ENCODE measurements at places on chromosomes 7 and 10. TPM values are rescaled to one million over a fixed set of nuclear protein-coding genes. Genes with fewer than 3 reads are reported as not detected.
A peak's percentile ranks its signal among the peaks of the same experiment; 100 is the strongest.

- H3K4me3 ChIP-seq: no peak overlapping the region
- peaks cover 9% of the 10 kb centered on the region for H3K4me1 ChIP-seq
- H3K27me3 ChIP-seq: no peaks in the 10 kb centered on the region
- no peaks in the 10 kb centered on the region for H3K36me3 ChIP-seq
Measured at GRCh38 chr10:124221356-124222317, 128.2 kb upstream of the CHST15 start.

DNA sequence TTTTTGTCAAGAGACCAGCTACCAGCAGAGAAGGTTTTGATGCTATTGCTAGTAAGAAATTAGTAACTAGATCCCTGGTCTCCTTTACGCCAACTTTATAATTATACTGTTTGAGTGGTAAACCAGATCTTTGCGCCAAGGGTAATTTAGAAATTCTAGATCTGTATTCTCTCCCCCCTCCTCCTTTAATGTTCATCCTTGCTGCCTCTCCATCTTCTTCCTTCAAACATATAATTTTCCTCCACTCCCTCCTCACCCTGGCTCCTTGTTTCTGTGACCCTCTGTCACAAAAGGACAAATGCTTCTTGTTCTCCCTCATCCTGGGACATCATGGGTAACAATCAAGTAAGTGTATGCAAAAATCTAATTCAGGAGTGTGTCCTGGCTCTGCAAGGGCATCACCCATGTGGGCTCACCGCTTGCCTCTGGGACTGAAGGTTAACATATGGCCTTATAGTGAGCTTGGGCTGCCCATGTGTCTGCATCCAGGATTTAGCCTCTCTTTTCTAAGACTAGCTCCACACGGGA, 121.2 kb downstream of the BAMBI start:
- H3K27ac ChIP-seq: no peak overlapping the region
- no peak for DNase-seq
- no peaks in the 10 kb centered on the region for H3K36me3 ChIP-seq

DNA sequence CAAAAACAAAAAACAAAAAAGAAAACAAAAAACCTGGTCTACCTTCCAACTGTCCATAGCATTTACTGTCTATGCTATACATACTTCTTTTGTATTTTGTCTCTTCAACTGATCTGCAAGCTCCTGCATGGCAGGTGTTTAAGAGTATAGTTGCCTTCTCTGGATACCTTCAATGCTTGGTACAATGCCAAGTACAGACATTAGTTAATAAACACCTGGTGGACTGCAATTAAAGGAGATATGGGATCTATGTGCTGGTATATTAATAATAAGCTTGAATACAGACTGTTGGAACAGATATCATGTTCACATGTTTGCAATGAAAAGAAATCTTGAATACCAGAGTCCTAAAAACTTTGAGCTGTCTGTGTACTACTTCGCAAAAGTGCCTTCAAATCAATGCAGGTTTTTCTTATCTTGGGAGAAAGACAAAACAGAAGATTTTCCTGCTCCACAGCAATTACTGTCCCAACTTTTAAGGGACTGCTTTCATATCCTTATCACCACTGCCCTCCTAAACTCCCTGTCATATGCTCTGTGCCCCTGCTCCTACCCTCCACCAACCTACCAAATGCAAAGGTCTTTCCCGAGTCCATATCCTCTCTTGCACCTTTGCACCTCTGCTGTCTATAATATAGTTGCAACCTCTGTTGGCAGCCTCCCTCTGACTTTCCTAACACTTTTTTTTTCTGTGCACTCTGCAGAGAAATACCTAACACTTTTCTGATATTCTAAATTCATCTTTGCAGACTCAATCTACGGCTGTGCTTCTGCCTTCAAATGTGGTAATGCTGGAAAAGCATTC, 85.1 kb downstream of the DNMBP start:
- H3K36me3 ChIP-seq: no peaks in the 10 kb centered on the region
- H3K4me3 ChIP-seq: no peak overlapping the region
- H3K27ac ChIP-seq: no peak overlapping the region
- DNase-seq: no peak
- H3K27me3 ChIP-seq: no peaks in the 10 kb centered on the region
- H3K4me1 ChIP-seq: peaks cover 50% of the 10 kb centered on the region

DNA sequence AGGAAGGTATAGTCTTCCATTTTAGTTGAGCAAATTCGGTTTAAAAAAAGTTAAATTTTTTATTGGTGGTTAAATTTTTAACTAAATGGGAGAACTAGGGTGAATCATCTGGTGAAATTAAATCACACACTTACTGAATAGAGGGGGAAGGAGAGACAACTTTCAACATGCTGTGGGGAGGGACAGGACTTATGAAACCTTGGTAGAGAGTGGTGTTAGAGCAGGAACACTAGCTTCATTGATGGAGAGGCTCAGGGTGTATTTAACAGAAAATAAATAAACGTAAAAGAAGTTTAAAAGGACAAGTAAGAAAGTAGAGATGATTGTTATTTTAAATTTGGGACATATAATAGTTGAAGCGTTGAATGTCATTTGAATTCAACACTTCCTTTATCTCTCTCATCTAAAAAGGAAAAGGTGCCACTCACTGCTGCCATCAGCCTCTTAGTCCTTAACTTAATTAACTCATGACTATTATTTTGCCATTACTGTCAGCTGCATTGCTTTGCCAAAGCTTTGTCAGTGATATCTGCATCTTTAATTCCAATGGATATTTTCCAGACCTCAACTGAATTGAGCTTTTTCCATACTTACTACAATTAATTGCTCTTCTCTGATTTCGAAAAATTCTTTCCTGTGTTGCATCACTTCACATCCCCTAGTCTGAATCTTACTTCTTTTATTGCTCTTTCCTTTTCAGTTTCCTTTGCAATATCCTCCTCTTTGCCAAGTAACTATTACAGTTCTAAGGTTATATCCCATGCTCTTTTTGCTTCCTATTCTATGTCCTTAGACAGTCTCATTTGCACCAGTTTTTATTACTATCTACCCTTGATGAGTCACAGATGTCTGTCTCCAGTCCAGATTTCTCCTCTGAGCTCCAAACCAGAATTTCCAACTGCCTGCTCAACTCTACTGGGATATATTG, 71.7 kb downstream of the GNAT3 start:
- no peak for DNase-seq
- no peaks in the 10 kb centered on the region for H3K27me3 ChIP-seq
- H3K27ac ChIP-seq: no peak overlapping the region

DNA sequence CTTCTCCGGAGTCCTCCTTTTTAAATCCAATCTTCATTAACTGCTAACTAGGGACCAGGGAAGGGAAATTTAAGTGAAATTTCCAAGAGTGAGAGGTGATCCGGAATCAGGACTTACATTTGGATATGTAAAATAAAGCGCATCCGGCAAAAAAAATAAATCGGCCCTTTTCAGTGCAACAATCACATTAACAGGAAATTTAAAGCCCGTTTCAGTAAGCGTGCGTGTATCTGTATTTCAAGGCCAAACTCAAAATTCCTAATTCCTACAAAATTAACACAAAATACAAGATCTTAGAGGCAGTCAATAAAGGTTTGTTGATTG, 771 bp downstream of the DNAJC9 start:
- peak overlapping the region; percentile 73 for H3K4me3 ChIP-seq
- peaks cover 35% of the 10 kb centered on the region for H3K36me3 ChIP-seq
- H3K4me1 ChIP-seq: peaks cover 41% of the 10 kb centered on the region
- peak overlapping the region; percentile 73 for H3K27ac ChIP-seq
- H3K27me3 ChIP-seq: no peaks in the 10 kb centered on the region

DNA sequence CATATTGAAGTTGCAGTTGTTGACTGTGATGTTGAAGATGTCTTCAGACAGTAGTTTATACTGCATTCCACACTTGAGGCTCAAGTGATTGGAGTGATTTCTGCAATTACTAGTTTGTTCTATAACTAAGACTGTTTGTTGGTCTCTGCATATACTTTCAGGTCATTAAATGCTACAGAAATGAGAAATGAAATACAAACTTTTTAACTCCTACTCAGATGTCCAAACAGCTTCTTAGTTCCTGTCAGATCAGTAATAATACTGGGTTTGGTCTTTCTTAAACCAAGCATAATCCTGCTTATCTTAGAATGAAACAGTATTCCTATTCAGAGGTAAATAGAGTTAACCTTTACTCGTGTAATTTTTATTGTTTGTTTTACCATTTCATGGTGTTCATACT, 115.9 kb downstream of the CCNY start:
- peak overlapping the region; percentile 61 for H3K27ac ChIP-seq
- no peaks in the 10 kb centered on the region for H3K27me3 ChIP-seq
- H3K36me3 ChIP-seq: no peaks in the 10 kb centered on the region
- H3K4me1 ChIP-seq: peaks cover 70% of the 10 kb centered on the region
- no peak overlapping the region for H3K4me3 ChIP-seq
- no peak for DNase-seq

DNA sequence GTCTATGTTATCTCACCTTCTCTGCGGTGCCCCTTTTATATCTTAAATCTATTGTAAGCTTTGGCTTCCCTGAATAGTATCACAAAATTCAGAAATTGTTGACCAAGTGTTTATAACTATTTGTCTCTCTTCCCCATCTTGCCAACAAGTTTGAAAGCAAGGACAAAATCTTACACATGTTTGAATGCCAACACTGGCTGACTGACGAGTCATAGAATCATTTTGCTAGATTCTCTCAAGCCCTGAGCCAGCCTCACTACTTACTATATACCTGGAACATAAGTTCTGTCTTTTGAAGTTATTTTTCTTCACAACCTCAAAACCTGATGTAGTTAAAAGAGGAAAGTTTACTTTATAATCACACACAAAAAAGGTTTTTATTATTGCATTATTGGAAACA, 700.7 kb downstream of the PHTF2 start:
- no peak for DNase-seq
- H3K27me3 ChIP-seq: no peaks in the 10 kb centered on the region
- H3K27ac ChIP-seq: no peak overlapping the region

- no peak overlapping the region for H3K4me3 ChIP-seq
- H3K36me3 ChIP-seq: no peaks in the 10 kb centered on the region
- DNase-seq: no peak
- peaks cover 79% of the 10 kb centered on the region for H3K4me1 ChIP-seq
- H3K27me3 ChIP-seq: no peaks in the 10 kb centered on the region
Measured at GRCh38 chr10:114393482-114393881, 10.8 kb downstream of the AFAP1L2 start.

GRCh38 chr10:88004451-88004850, 141.0 kb downstream of the PTEN start:
- no peak overlapping the region for H3K4me3 ChIP-seq
- no peak for DNase-seq
- H3K27me3 ChIP-seq: no peaks in the 10 kb centered on the region
- peaks cover 7% of the 10 kb centered on the region for H3K4me1 ChIP-seq
- no peaks in the 10 kb centered on the region for H3K36me3 ChIP-seq

DNA sequence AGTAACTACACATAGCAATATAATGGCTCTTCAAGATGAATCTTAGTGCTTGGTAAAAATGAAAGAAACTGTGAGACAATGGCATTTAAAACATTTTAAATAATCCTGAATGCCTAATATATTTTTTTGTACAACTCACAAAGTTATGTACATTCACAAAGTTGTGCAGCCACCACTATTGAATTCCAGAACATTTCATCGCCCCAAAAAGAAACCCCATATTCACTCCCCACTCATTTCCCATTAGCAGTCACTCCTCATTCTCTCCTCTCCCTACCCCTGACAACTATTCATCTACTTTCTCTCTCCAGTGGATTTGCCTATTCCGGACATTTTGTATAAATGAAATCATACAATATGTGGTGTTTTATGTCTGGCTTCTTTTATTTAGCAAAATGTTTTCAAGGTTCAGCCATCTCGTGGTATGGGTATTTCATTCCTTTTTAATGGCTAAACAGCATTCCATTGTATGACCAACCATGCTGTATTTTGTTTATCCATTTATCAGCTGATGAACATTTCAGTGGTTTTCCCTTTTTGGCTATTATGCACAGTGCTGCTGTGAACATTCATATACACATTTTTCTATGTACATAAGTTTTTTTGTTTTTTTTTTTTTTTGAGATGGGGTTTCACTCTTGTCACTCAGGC, 34.7 kb downstream of the ENTPD7 start:
- no peaks in the 10 kb centered on the region for H3K36me3 ChIP-seq
- H3K4me1 ChIP-seq: no peaks in the 10 kb centered on the region
- no peaks in the 10 kb centered on the region for H3K27me3 ChIP-seq
- H3K4me3 ChIP-seq: no peak overlapping the region

GRCh38 chr10:97498841-97499560, at the start of gene UBTD1:
Gene UBTD1, plus strand, starts transcription at chr10:97498924. Its CDS starts 280 bp downstream, at chr10:97499204.
- H3K36me3 ChIP-seq: no peaks in the 10 kb centered on the region
- peak within 1 kb of the TSS; percentile 84 for H3K4me3 ChIP-seq
- H3K27me3 ChIP-seq: no peaks in the 10 kb centered on the region
- H3K27ac ChIP-seq: peak within 1 kb of the TSS; percentile 94
- no peak for DNase-seq
- peaks cover 57% of the 10 kb centered on the region for H3K4me1 ChIP-seq

- H3K4me1 ChIP-seq: no peaks in the 10 kb centered on the region
- H3K36me3 ChIP-seq: no peaks in the 10 kb centered on the region
- H3K27me3 ChIP-seq: no peaks in the 10 kb centered on the region
- H3K4me3 ChIP-seq: no peak overlapping the region
- no peak for DNase-seq
Measured at GRCh38 chr7:49228426-49229098, 304.2 kb downstream of the CDC14C start.

DNA sequence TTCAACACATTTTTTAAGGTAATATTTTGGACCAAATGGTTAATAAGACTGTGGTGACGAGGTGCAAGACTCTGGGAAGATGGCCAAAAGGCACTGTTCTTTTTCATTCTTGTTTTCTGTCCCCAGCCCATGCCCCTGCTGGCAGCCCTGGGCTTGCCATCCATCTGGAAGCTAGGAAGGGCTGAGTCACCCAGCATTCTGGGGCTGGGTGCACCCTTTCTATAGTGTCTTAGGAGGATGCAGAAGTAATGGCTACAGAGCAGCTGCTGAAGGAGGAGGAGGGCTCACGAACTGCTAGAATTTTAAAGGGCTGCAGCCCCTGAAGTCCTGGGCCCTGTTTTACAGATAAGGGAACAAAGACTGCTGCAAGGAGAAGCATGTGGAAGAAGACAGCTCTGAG, 42.8 kb upstream of the ZNF32 start:
- H3K4me1 ChIP-seq: peaks cover 40% of the 10 kb centered on the region
- no peak overlapping the region for H3K4me3 ChIP-seq
- DNase-seq: no peak
- no peak overlapping the region for H3K27ac ChIP-seq

GRCh38 chr7:116591202-116592040, 66.6 kb downstream of the CAV1 start:
- peaks cover 19% of the 10 kb centered on the region for H3K4me1 ChIP-seq
- no peak overlapping the region for H3K27ac ChIP-seq
- H3K4me3 ChIP-seq: no peak overlapping the region
- no peaks in the 10 kb centered on the region for H3K27me3 ChIP-seq
- no peak for DNase-seq

INHBA gene
- 2.2 TPM for total RNA-seq

LIPK gene
- not detected for total RNA-seq

ATP6V0A4 gene
- 1.2 TPM for total RNA-seq

NAT16 gene
- not detected for total RNA-seq

OGDHL gene
- total RNA-seq: 3.4 TPM

SPOCK2 gene
- 46.9 TPM for total RNA-seq

Measured in vagina (tissue), 2 donors.